Naive thymus-derived CD8-positive, alpha-beta T cell (primary cell): ENCODE measurements at places on chromosomes 4 and X. TPM values are rescaled to one million over a fixed set of nuclear protein-coding genes. Genes with fewer than 3 reads are reported as not detected.

DNA sequence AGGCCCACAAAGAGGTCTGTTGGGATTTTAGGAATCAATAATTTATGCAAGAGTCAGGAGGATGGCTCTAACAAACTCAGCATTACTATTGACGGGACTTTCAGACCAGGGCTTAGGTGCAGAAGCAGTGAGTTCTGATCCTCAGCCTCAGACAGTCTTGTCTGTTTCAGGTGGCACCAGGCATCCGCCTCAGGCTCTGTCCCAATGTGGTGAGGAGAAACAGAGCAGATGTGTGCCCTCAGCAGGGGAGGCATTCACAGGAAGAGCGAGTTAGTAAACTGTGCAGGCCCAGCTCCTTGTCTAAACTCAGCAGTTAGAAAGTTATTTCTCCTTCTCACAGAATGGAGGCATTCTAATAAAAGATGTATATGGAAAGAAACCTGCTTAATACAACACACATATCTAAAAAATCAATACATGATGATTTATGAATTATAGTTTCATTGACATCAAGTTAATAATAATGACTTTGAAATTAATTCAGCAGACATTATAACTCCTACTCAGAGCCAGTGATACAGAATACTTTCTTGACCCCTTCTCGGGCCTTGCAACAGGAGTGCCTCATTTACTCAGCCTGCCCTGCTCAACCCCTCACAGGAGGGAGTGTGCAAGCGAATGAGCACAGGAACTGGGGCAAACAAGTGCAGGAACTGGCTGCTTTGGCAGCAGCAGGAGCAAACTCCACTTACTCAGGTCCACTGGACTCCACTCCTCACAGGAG, 202.8 kb upstream of the SMIM31 start:
- no peak for DNase-seq

GRCh38 chr4:176443117-176443516, 123.4 kb downstream of the SPCS3 start:
- no peak for DNase-seq

DNA sequence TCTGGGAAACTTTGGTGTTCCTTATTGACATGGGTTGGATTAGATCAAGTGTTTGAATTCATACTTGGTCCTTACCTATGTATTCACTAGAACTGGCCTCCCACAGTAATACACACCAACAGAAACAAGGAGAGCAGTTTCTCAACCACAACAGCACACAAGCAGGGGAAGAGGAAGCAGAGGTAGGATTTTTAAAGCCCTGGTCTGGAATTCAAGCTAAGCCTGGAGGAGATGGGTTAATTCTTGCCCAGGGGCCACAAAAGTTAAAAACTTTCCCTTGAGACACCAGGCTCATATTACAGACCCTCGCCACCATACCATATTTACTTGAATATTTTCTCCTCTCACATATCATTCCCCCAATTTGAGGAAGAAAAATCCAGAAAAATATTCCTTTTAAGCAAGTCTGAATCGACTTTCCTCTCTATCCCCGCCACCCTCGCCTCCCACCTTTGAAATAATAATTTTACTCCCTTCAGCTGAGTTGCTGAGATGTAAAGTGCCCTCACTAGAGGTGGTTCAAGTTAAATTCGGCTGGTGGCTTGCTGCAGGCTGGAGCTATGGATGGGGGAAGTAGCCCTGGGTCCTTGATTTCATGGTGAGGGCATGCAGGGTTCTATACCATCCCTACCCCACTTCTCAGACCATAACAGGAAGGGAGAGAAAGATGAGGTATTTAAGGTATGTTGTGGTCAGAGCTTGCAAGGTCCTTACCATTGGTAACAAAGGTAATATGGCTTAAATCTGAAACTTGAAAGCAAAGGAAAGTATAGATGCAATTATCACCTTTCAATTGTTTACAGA, 440.2 kb downstream of the INPP4B start:
- DNase-seq, result no peak

DNA sequence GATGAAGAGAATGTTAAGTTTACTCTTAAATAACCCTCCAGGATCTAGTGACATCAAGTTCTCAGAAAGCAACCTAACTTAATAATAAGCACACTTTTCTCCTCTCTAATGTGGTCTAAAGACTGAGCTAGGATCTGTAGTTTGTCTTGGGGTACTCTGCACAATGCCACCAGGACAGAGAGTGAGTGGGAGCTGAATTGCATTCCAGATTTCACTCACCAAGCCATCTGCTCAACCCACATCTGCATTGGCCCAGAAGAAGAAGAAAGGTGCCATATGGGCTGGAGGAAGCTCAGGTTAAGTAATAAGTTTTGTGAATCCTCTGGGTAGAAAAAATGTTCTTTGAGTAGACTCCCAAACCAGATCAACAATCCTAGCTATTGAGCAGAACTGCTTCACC, 384.6 kb downstream of the PPP3CA start:
- DNase-seq, result no peak

DNA sequence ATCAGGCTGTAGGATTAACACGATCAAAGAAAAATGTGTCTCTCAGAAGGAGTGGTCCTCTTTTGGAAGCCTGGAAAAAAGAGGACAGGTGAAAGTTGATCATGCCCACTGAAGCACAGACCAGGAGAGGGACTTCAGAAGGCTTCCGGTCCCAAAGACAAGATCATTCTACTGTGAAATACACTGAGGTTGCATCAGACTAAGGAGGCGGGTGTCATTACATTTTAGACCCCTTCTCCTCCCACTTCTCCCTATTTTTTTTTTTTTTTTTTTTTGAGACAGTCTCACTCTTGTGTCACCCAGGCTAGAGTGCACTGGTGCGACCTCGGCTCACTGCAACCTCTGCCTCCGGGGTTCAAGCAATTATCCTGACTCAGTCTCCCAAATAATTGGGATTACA, 67.5 kb downstream of the RBM47 start:
- no peak for DNase-seq

- no peak for DNase-seq
Observed at GRCh38 chrX:112043997-112044396, 38.6 kb downstream of the TRPC5 start.

DNA sequence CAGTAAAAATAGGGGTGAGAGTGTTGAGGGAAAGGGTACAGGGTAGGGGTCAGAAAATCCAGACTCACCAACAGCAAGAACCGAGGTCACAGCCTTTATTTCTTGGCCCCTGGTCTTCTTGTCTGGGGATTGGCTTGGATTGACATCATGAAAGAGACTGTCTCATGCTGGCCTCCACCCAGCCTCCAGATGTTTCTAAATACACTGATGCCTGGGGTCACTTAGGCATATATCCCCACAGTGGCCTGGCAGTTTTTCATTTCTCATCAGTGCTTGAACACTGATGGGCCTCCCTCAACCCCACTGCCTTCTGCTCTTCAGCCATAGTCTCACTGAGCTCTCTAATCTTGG, 173.9 kb downstream of the RTL9 start:
- no peak for DNase-seq

DNA sequence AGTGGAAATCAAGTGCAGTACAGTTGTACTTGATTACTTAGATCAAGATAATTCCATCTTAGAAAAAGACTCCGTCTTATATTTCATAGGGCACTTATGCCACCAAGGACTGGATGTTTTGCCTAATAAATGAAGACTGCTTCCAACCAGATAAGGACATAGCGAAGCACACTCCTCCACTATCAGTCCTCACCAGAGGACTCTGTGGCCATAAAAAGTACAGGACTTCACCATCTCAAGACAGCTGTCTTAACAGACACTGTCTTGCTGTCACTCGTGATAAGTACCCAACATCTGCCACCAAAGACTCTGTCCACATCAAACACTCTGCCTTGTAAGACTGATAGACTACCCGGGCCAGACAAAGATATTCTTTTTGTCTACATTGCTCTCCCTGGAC, 352.0 kb downstream of the TRAM1L1 start:
- DNase-seq, result no peak

DNA sequence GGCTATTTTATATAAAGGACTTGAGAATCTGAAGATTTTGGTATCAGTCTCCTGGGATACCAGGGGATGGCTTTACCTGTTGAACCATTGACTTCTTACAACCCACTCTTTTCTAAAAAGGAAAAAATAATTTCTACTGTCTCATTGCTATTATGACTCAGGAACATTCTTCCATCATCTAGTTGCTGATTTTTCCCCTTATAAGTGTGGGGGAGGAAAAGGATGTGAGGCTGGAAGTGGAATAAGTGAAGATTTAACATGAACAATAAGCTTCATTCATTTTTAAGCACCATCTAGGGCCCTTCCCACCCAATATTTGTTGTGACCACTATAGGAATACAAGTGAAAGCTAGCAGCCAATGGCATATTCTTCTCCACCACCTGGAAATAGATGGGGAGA, 10.6 kb upstream of the MND1 start:
- no peak for DNase-seq

DNA sequence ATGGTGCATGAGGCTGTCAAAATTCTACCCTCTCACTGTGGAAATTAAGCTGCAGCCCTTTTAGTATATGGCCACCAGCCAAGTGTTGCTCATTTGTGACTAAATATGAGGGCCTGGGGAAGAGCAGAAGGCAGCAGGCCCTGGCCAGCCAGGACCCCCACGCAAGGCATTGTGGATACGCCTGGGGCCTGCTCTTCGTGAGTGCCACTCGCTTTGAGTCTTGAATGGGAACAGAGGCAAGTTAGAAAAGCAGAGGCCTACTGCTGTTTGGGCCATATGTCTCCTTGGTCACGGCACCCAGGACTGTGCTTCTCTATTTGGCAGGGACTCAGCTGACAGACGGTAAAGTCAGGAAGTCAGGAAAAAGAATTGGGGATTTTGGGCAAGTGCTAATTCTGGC, 10.9 kb downstream of the RTL5 start:
- DNase-seq, result no peak

GRCh38 chr4:139977838-139978609, 176.0 kb downstream of the MAML3 start:
- DNase-seq, result no peak

GRCh38 chr4:8537041-8537461, 43.1 kb upstream of the GPR78 start:
- no peak for DNase-seq

GRCh38 chr4:169335331-169335730, 64.6 kb upstream of the SH3RF1 start:
- DNase-seq, result no peak

- DNase-seq, result no peak
Observed at GRCh38 chr4:188984518-188984917, 845.3 kb downstream of the TRIML1 start.

DNA sequence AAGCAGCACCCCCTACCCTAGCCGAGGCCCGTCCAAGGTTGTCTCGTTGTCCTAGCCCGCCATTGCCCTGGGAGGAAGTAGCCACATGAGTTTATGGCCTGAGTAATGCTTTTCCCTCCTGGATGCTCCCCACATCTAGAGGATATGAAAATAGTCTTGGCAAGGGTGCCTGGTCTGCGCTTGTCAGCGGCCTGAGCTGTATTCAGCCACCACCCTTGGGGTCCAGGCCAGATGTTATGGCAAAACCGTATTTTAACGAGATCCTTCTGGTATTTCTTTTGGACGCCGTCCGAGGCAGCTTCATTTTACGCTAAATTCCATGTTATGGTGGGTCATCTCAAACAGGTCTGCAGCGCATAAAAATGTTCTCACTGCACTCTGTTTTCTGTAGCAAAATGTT, 89.3 kb downstream of the GPR143 start:
- DNase-seq, result no peak

- no peak for DNase-seq
Observed at GRCh38 chrX:72465889-72466288, 106.8 kb downstream of the HDAC8 start.

- no peak for DNase-seq
Observed at GRCh38 chr4:129481107-129481506, 385.2 kb downstream of the C4orf33 start.

DNA sequence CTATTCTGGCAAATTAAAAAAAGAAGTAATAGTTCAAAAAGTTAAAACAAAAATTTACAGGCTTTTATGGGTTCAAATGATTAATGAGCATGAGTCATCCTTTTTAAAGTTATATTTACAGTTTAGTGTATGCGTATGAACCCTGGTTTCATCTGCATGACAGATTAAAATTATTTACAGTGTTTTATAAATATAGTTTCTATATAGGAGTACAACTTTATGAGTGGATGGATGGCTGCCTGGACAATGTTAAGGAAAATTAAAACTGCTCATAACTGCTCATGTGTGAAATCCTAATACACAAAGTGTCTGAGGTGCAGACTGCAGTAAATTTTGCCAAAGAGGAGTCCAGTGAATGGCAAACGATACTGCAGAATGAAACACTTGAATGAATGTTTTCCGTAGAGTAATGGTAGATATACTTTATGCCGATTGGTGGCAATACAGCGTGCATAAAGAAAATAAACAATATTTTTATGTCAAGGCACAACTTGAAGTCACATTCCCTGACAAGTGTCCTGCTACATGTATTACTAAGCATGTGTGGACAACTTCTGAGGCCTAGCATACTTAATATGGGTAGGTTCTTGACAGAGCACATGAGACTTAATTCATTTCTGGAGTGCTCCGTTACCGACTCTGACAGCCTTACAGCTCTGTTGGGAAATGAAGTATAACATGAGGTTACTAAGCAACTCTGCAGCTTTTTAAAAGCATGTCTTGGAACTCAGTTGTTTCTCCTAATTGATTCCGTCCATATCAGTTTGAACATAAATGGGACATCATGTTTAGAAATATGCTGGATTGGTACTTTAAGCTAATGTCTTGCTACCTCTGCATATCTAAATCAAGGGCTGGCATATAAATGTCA, 985.6 kb upstream of the PCDH7 start:
- DNase-seq, result no peak

DNA sequence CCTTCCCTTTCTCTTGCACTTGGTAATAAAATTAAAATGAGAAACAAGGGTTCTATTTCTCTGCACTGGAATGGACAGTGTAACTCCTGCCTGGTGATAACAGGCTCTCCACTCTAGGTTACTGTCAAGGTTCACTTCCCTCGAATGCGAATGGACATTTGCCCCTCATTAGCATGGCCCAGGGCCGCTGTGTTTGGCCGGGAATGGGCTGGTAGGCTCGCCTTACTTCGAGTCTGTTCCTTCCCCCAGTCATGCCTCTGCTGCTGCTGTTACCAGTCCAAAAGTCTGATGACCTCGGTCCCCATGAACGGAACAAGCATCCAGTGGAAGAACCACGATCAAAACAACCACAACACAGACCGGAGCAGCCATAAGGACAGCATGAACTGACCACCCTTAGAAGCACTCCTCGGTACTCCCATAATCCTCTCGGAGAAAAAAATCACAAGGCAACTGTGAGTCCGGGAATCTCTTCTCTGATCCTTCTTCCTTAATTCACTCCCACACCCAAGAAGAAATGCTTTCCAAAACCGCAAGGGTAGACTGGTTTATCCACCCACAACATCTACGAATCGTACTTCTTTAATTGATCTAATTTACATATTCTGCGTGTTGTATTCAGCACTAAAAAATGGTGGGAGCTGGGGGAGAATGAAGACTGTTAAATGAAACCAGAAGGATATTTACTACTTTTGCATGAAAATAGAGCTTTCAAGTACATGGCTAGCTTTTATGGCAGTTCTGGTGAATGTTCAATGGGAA, 61.5 kb downstream of the EDNRA start:
- DNase-seq, result no peak

The ARX gene
- not detected for total RNA-seq

The ZCCHC12 gene
- not detected for total RNA-seq

The GYG2 gene
- not detected for total RNA-seq

The ABCE1 gene
- total RNA-seq, result 78.2 TPM

The BEX3 gene
- total RNA-seq, result 33.8 TPM

The ZNF518B gene
- 62.5 TPM for total RNA-seq

The ZCCHC4 gene
- 14.6 TPM for total RNA-seq
